Fibroblast of skin of back (primary cell): ENCODE measurements at places on chromosomes 7 and 10.

GRCh38 chr10:103583871-103584215 is 90.3 kb downstream of the NEURL1 start:
- DNase-seq: no peak

DNA sequence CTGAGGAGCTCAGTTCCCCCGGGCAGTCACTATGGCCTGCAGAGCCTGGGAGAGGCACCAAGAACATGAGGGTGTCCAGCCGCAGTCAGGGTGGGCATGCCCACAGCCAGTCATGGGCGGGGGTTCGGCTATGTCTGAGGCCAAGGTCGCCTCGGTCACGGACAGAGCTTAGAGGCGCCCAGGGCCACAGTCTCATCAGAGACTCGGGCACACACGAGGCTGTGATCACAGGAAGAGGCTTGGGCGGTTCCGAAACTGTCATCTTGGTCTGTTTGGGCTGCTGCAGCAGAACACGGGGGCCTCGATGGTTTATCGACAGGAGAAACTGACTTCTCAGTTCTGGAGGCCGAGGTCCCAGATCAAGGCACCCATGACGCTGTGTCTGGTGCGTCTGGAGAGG is 9.7 kb downstream of the ADGRA1 start:
- no peak for DNase-seq

- peak; percentile 36 for DNase-seq
These were observed 73.0 kb downstream of the MICU1 start for GRCh38 chr10:72552857-72553256.

- no peak for DNase-seq
These were observed 470.4 kb upstream of the IGFBP3 start for GRCh38 chr7:46391231-46392201.

DNA sequence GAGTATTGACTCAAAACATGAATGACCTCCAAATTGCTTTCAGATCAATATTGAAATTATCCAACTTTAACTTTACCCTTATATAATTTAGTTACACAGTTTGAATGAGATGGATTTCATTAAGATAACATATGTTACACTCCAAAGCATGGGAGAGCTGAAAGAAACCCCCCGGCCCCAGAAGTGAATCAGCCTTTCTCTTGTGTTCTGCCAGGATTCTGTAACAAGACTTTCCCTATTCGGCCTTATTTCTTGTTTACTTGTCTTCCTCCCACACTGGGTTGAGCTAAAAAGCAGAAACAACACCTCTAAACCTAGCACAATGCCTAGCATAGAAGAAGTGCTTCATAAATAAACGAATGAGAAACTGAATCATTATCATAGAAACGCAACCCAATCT is 224.8 kb downstream of the ADAM12 start:
- no peak for DNase-seq

DNA sequence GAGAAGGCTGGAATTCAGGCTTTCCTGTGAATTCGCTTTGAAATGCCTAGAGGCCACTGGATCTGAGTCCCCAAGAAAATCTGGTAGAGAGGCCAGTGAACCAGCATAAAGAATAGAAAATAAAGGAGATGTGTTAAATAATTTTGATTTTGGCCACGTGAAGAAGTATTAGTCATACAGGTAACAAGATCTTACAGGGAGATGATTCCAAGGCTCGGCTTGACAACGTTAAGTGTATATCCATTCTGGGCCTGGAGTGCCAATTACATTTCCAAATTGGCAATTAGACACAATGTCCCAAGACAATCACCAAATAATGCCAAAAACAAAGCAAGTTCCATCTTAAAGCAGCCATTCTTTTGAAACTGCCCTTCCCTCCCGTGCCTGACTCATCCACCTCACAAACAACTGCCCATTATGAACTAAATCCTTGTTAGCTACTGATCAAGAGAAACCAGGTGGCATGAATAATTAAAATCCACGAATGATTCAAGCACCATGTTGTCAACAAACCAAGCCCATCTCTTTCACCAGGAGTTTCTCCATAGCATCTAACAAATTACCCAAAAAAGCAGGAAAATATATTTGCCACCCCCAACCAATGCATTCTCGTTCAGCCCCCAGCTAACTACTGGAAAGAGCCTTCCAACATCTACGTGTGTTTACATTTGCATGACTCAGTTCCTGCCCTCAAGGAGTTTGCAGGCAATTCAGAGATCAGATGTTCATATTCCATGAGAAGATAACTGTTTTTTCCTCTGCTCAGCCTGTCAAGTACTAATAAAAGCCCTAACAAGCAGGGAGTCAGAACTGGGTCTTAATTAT is 8.5 kb downstream of the KCNMA1 start:
- DNase-seq: peak; percentile 58

- peak; percentile 15 for DNase-seq
These were observed 120.8 kb downstream of the NRCAM start for GRCh38 chr7:108335269-108335918.

DNA sequence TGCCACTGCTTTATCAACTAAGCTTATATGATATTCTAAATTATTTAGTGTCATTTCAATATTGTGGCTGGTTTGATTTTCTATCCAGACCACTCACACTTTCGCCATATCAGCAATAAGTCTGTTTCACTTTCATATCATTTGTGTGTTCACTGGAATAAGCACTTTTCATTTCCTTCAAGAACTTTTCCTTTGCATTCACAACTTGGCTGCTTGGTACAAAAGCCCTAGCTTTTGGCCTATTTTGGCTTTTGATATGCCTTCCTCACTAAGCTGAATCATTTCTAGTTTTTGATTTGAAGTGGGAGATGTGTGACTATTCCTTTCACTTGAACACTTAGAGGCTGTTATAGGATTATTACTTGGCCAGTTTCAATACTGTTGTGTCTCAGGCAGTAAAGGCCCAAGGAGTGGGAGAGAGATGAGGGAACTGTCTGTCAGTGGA is 120.9 kb upstream of the NAMPT start:
- DNase-seq: no peak

- peak; percentile 50 for DNase-seq
These were observed 45.6 kb downstream of the ZNF438 start for GRCh38 chr10:30986053-30986555.

DNA sequence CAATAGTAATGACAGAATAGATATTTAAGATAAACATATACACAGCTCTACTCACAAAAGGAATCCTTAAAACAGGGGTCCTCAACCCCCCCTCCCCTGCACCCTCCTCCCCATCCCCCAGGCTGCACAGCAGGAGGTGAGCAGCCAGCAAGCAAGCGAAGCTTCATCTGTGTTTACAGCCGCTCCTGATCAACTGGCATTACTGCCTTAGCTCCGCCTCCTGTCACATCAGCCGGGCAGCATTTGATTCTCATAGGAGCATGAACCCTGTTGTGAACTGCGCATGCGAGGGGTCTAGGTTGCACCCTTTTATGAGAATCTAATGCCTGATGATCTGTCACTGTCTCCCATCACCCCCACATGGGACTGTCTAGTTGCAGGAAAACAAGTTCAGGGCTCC is 65.5 kb downstream of the SMURF1 start:
- DNase-seq: no peak

DNA sequence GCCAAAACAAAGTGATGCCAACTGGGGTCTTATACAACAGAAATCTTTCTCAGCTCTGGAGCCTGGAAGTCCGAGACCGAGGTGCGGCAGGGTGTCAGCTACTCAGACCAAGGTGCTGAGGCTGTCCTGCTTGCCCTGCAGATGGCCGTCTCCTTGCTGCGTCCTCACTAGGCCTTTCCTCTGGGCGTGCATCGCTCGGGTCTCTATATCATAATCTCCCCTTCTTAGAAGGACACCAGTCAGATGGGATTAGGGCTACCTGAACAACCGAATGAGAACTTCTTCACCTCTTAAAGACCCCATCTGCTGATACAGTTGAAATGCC is 244.7 kb downstream of the EBF3 start:
- no peak for DNase-seq

- DNase-seq: no peak
These were observed 590.3 kb upstream of the FOXK1 start for GRCh38 chr7:4091767-4092166.

GRCh38 chr7:94398841-94399240 is 4.1 kb downstream of the COL1A2 start:
- no peak for DNase-seq

- no peak for DNase-seq
These were observed 5.4 kb downstream of the ZNF862 start for GRCh38 chr7:149843566-149843965.

GRCh38 chr7:129187681-129188371 is 607 bp upstream of the SMO start:
- no peak for DNase-seq

- peak; percentile 35 for DNase-seq
These were observed 123.8 kb downstream of the AMPH start for GRCh38 chr7:38507384-38507783.

GRCh38 chr10:70918851-70919530 is 30.6 kb upstream of the PCBD1 start:
- no peak for DNase-seq

- DNase-seq: no peak
These were observed 552.1 kb downstream of the DNAJB9 start for GRCh38 chr7:109121599-109122300.
